Effector memory CD4-positive, alpha-beta T cell (primary cell): ENCODE measurements at places on chromosomes 7 and 10.
A peak's percentile ranks its signal among the peaks of the same experiment; 100 is the strongest.

DNA sequence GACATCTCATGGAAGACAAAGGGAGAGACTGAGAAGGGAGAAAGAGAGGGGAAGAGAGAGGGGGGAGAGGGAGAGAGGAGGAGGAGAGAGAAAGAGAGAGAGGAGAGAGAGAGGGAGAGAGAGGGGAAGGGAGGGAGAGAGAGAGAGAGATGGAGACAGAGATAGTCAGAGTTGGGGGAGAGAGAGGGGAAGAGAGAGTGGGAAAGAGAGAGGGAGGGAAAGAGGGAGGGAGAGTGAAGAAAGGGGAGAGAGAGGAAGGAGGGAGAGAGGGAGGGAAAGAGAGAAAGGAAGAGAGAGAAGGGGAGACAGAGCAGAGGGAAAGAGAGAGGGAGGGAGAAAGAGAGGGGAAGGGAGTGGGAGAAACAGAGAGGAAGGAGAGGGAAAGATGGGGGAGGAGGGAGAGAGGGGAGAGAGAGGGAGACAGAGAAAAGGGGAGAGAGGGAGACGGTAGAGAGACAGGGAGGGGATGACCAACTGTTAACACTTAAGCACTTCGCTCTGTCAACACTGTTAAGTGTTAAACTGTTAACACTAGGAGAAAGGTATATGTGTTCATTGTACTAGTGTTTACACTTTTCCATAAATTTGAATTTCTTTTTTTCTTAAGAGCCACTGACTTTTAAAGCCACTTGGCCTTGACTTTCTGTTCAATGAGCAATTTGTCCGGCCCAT, 21.8 kb upstream of the SDK1 start:
- no peaks in the 10 kb centered on the region for H3K27me3 ChIP-seq
- no peaks in the 10 kb centered on the region for H3K36me3 ChIP-seq
- no peak for DNase-seq
- no peak overlapping the region for H3K27ac ChIP-seq

- peaks cover 58% of the 10 kb centered on the region for H3K4me1 ChIP-seq
- H3K27ac ChIP-seq, result peak within 1 kb of the TSS; percentile 77
- DNase-seq, result peak; percentile 86
- H3K36me3 ChIP-seq, result peaks cover 7% of the 10 kb centered on the region
- H3K27me3 ChIP-seq, result no peaks in the 10 kb centered on the region
Observed at GRCh38 chr7:149873074-149873969, at the start of gene ATP6V0E2. TSS of gene ATP6V0E2 (plus strand) at chr7:149873969. CDS start at chr7:149874066, 97 bp downstream.

GRCh38 chr7:30815388-30815854, 44.2 kb downstream of the MINDY4 start:
- H3K36me3 ChIP-seq, result no peaks in the 10 kb centered on the region
- H3K4me3 ChIP-seq, result no peak overlapping the region
- H3K27ac ChIP-seq, result no peak overlapping the region
- H3K4me1 ChIP-seq, result no peaks in the 10 kb centered on the region
- no peak for DNase-seq
- H3K27me3 ChIP-seq, result no peaks in the 10 kb centered on the region

GRCh38 chr10:126640401-126640800, 30.1 kb downstream of the C10orf90 start:
- no peaks in the 10 kb centered on the region for H3K4me1 ChIP-seq
- H3K4me3 ChIP-seq, result no peak overlapping the region
- no peak overlapping the region for H3K27ac ChIP-seq
- no peaks in the 10 kb centered on the region for H3K36me3 ChIP-seq

DNA sequence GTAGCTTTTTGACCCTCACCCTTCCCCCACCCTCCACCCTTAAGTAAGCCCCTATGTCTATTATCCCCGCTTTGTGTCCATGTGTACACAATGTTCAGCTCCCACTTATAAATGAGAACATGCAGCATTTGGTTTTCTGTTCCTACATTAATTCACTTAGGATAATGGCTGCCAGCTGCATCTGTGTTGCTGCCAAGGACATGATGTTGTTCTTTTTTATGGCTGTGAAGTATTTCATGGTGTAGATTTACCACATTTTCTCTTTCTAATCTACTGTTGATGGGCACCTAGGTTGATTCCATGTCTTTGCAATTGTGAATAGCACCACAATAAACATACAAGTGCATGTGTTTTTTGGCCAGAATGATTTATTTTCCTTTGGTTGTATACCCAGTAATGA, 232.2 kb downstream of the CACNA2D1 start:
- H3K36me3 ChIP-seq, result no peaks in the 10 kb centered on the region
- H3K4me1 ChIP-seq, result no peaks in the 10 kb centered on the region
- DNase-seq, result no peak
- H3K27me3 ChIP-seq, result no peaks in the 10 kb centered on the region

DNA sequence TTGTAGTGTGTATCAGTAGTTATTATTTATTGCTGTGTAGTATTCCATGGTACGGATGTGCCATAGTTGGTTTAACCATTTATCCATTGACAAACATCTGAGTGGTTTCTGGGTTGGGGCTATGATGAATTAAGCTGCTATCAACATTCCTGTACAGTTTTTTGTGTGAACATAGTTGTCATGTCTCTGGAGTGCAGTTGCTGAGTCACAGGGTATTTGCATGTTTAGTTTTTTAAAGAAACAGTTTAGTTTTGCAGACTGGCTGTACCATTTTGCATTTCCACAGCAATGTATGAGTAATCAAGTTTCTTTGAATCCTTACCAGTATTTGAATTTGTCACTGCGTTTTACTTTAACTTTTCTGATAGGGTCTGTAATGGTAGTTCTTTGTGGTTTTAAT, 516.7 kb upstream of the CELF2 start:
- no peaks in the 10 kb centered on the region for H3K27me3 ChIP-seq
- DNase-seq, result no peak
- H3K4me3 ChIP-seq, result no peak overlapping the region
- H3K4me1 ChIP-seq, result no peaks in the 10 kb centered on the region

GRCh38 chr10:26323219-26323618, 106.6 kb downstream of the GAD2 start:
- H3K27me3 ChIP-seq, result no peaks in the 10 kb centered on the region
- H3K4me3 ChIP-seq, result no peak overlapping the region
- no peak for DNase-seq
- H3K36me3 ChIP-seq, result no peaks in the 10 kb centered on the region

DNA sequence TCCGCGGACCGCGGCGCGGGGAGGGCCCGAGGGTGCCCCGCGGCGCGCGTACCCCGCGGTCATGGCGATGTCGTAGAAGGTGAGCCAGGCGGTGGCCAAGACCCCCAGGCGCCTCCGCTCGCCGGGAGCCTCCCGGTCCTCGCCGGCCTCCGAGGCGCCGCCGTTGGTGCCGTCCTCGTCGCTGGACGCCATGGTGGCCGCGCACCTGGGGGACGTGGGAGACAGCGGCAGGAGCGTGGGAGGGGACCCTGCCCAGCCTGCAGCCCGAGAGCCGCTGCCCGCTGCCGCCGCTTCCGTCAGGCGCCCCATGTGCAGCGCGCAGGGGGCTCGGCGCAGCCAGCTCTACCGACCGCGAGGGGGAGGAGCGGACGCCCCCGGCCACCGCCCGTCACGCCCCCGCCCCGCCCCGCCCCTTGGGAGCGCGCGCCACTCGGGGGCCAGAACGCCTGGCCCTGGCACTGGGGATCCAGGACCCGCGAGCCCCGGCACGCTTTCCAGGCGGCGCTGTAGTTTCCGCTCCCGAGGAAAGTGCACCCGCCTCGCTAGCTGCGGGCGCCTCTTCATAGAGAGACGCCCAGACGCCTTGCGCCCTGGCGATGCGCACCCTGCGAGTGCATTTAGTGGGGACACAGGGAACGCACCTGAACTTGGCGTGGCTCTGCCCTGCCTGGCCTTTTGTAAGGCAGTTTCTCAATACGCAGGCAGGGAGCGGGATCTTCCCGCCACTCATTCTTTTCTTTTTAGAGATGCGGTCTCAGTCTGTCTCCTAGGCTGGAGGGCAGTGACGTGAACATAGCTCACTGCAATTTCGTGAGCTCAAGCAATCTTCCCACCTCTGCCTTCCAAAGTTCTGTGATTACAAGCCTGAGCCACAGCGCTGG, at the start of gene HACD1:
HACD1 (minus strand) TSS at position 344 of the 881 bp plus-strand sequence; CDS start at position 309, 35 bp downstream.
- H3K27me3 ChIP-seq, result no peaks in the 10 kb centered on the region
- H3K27ac ChIP-seq, result peak within 1 kb of the TSS; percentile 20
- H3K36me3 ChIP-seq, result no peaks in the 10 kb centered on the region

- no peaks in the 10 kb centered on the region for H3K4me1 ChIP-seq
- no peak overlapping the region for H3K27ac ChIP-seq
- no peaks in the 10 kb centered on the region for H3K27me3 ChIP-seq
- no peak overlapping the region for H3K4me3 ChIP-seq
Observed at GRCh38 chr7:108190891-108191290, 60.7 kb upstream of the LAMB4 start.

DNA sequence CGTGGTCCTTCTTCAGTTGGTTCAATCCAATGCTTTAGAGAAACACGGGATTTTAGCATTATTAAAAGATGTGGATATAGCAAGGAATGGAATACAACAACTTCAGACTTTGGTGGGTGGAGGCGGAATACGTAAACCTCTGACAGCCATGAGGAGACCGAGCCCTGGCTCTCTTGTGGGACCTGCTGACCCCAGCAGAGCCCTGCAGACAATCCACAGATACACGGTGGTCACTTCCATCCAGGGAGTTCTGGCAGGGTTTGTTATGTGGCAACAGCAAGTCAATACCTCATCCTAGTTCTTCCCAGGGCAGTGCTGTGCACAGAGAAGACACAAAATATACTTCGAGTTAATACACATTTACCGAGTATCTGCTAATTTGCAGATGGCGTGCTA, 118.5 kb upstream of the DIP2C start:
- no peak overlapping the region for H3K27ac ChIP-seq
- DNase-seq, result no peak
- no peaks in the 10 kb centered on the region for H3K27me3 ChIP-seq
- H3K36me3 ChIP-seq, result peaks cover 29% of the 10 kb centered on the region

DNA sequence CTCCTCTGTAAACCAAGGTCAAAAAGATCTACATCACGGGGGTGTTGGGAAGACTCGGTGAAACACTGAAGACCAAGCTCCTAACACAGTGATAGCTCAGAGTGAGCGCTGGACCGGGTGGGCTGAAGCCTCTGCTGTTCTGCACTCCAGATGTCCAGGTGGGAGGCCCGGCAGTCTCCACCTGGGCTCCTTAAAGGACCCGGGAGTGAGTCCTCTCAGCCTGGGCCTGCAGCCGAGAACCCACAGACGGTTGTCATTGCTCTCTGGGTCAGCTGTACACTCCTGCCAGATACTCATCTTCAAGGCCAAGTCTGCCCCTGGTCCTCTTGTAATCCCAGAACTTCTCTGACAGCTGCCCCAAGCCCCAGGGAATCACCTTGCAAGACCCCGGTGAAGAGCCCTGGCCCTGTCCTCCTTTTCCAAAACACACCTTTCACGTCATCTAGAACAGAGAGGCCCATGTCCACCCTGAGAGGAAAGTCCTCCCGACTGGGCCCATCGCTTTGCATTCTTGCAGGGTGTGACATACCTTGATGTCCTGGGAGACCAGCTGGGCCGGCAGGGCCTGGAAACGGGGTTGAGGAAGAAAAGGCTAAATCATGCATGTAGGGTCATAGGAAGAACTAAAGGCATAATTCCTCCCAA, 43.7 kb downstream of the COL17A1 start:
- H3K27me3 ChIP-seq, result no peaks in the 10 kb centered on the region
- H3K4me3 ChIP-seq, result no peak overlapping the region
- DNase-seq, result no peak
- no peaks in the 10 kb centered on the region for H3K4me1 ChIP-seq

DNA sequence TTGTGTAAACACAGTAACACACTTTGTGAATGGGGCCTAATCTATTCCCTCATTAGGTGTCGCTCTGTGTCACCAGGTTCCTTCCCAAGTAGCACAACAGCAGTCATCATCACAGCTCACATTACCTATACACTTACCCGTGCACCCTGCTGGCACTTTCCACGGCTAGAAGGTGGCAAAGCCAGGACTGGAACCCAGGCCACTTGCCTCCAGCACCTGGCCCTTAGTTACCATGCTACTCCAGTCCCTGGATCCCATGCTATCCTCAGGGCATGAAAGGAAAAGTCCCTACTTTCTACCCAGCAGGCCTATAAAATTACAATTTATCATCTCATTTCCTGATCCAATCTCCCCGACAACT, 18.4 kb downstream of the SMURF1 start:
- H3K4me1 ChIP-seq, result no peaks in the 10 kb centered on the region
- no peak overlapping the region for H3K4me3 ChIP-seq
- no peak overlapping the region for H3K27ac ChIP-seq

- H3K27me3 ChIP-seq, result peaks cover 18% of the 10 kb centered on the region
- peaks cover 12% of the 10 kb centered on the region for H3K4me1 ChIP-seq
- no peaks in the 10 kb centered on the region for H3K36me3 ChIP-seq
- H3K27ac ChIP-seq, result no peak overlapping the region
- H3K4me3 ChIP-seq, result no peak overlapping the region
Observed at GRCh38 chr7:100823140-100823525, 4.2 kb downstream of the EPHB4 start.

DNA sequence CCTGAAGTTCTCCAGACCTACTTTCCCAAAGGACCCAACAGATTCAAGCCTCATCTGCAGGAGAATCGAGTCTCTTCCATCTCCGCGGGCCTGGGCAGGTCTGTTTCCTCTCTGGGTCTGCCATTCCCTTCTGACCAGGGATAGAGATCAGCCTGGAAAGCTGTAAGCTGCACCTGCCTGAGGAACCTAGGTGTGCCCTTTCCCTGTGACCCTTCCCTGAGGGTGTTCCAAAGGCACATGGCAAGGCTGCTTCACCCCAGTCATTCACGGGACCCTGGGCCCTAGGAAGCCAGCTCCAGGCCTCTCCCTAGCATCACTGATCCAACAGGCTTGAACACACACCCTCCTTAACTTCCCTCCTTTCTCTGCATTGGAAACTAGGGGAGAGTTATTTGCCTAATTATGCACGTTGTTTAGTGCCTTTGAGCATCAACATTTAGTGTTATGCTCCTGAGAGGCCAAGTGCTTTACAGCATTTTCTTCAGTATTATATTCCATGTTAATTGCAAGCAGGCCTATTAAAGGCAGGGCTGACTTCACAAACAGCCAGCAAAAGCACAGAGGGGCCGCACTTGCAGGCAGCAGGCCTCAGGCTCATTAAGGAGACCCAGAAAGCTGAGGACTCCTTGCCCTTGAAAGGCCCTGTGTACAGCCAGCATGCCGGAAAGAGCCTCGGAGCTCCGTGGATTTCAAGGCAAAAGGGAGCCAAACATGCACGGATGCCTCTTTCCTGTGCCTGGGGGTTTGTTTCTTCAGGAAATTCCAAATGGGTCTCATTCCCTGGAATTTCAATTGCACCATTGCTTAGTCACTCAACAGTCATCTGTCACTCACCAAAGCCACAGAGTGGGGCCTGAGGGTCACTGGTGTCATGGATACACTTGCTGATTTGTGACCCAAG, 91.0 kb upstream of the FAM20C start:
- no peaks in the 10 kb centered on the region for H3K36me3 ChIP-seq
- no peaks in the 10 kb centered on the region for H3K27me3 ChIP-seq
- H3K4me1 ChIP-seq, result peaks cover 4% of the 10 kb centered on the region
- no peak for DNase-seq
